ENCODE measurements at places on chromosomes 2 and 18. TPM values are rescaled to one million over a fixed set of nuclear protein-coding genes. Genes with fewer than 3 reads are reported as not detected.

DNA sequence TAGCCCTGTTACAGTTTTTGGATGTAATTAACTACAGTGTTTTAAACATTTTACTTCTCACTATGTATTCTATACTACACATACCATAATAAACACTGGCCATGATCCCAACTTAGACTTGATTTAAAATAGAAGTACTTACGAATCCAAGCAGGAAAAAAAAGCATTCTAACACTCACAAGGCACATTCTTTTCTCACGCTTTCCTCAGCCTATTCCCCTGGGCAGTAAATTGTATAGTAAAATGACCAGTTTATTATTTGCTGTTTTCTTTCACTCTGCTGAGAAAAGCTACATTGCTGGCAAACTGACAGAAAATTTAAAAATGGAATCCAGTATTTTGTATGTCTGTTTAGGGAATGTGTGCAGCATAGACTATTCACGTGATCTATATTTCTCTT lies 2.8 kb upstream of the TANC1 start:
- no peak for DNase-seq

DNA sequence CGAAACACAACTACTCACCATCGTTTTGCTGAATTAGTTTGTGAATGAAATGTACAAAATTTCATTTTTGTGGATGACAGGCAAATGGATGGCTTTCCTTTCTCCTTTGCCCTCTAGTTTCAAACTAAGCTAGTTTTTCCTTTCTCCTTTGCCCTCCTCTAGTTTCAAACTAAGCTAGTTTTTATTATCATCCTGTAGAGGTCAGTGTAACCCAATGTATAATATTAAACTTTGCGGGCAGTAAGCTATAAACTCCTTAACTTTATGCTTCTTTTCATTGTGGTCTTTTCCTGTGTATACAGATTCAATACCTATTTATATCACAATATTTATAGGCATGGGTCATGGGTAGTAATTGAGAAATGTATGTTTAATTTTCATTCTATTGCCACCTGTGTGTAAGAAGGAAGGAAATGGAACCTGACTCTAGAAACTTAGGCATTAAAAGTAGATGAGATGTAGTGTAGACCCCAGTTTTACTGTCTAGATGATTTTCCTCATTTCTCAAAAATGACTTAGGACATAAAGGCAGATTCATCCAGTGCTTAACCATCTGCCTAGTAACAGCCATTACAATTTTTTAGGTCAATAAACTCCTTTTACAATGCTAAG lies 58.1 kb downstream of the MAP3K19 start:
- no peak for DNase-seq

DNA sequence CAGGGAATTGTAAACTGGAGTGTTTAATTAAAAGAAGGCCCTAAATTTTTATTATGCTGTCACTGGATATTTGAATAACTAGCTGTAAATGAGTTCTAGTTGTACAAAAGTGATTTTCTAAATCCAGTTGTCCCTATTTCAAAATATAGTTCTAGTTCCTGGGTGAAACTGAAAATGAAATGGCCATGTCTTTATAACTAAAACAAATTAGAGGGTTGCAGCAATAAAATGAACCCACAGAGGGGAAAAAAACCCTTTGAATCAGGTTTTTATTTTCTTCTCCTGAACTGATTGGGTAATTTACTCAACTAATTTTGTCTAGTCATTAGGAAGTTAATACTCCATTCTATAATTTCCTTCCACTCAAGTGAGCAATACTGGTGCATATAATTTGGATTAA lies 55.6 kb upstream of the MAP4K3 start:
- no peak for DNase-seq

- DNase-seq = no peak
These were observed 45.1 kb upstream of the RBMS1 start for GRCh38 chr2:160538559-160539355.

NAT8 gene
- total RNA-seq = not detected

RIOK3 gene
- 48.9 TPM for total RNA-seq

CD28 gene
- total RNA-seq = 0.12 TPM
